Esophagus squamous epithelium (tissue), 5 donors: ENCODE measurements at places on chromosomes 2 and 18. TPM values are rescaled to one million over a fixed set of nuclear protein-coding genes. Genes with fewer than 3 reads are reported as not detected.

Gene C2orf66
- 0.18 TPM for total RNA-seq

Gene CAPN14
- 266 TPM for total RNA-seq

Gene OTOS
- not detected for total RNA-seq

Gene SPATS2L
- total RNA-seq: 77.2 TPM

Gene SERPINB4
- total RNA-seq: 309 TPM

Gene FSIP2
- total RNA-seq: 0.12 TPM

Gene HTRA2
- total RNA-seq: 25.0 TPM

Gene COL4A4
- 0.40 TPM for total RNA-seq

Gene NBEAL1
- 22.7 TPM for total RNA-seq

Gene UBE2E3
- 23.6 TPM for total RNA-seq

Gene AMER3
- not detected for total RNA-seq

Gene NCKAP1
- total RNA-seq: 163 TPM

Gene ALPG
- total RNA-seq: not detected

Gene ELOA2
- total RNA-seq: not detected

Gene APCDD1
- 76.5 TPM for total RNA-seq

Gene B3GNT2
- total RNA-seq: 38.6 TPM

Gene AKAIN1
- not detected for total RNA-seq

Gene CENPO
- 7.0 TPM for total RNA-seq

Gene GNLY
- total RNA-seq: 3.1 TPM

Gene GREB1
- 0.08 TPM for total RNA-seq

Gene ZC3H15
- 32.2 TPM for total RNA-seq

Gene PID1
- total RNA-seq: 4.2 TPM

Gene M1AP
- total RNA-seq: not detected

Gene STK36
- total RNA-seq: 5.8 TPM

Gene C2orf68
- 16.6 TPM for total RNA-seq

Gene C2orf81
- 0.76 TPM for total RNA-seq

Gene TXNL1
- total RNA-seq: 60.9 TPM

Gene KIAA2012
- not detected for total RNA-seq

Gene GPR35
- 1.5 TPM for total RNA-seq

Gene CNDP1
- total RNA-seq: not detected

Gene PKDCC
- total RNA-seq: 4.1 TPM
